ENCODE measurements at places on chromosomes 7 and 10.

GRCh38 chr10:34407324-34407805 lies 407.7 kb downstream of the PARD3 start:
- DNase-seq, result no peak

DNA sequence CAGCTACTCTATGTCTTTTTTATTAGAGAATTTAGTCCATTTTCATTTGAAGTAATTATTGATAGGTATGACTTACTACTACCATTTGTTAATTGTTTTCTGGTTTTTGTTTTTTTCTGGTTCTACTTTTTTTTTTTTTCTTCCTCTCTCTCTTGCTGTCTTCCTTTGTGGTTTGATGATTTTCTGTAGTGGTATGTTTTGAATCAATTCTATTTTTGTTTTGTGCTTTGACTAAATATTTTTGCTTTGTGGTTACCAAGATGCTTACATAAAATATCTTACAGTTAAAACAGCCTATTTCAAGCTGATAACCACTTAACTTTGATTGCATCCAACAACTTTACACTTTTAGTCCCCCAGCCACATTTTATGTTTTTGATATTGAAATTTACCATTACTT lies 3.3 kb upstream of the OR2F2 start:
- no peak for DNase-seq

DNA sequence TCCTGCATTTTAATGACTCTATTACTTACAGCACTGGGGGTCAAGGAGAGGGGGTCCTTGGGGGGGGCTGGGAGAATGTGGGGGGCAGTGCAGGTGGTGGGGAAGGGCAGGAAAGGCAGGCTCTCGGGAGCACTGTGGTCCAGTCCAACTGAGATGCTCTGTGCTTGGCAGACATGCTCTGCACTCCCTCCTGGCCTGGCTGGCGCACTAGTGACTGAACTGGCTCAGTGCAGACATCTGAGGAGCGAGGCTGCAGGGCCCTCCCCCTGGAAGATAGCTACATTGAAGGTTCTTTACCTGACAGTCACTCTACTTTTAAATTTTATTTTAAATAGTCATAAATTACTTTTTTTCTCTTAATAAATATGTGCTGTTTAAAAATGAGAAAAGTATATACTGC lies 105.7 kb downstream of the NEURL1 start:
- no peak for DNase-seq

DNA sequence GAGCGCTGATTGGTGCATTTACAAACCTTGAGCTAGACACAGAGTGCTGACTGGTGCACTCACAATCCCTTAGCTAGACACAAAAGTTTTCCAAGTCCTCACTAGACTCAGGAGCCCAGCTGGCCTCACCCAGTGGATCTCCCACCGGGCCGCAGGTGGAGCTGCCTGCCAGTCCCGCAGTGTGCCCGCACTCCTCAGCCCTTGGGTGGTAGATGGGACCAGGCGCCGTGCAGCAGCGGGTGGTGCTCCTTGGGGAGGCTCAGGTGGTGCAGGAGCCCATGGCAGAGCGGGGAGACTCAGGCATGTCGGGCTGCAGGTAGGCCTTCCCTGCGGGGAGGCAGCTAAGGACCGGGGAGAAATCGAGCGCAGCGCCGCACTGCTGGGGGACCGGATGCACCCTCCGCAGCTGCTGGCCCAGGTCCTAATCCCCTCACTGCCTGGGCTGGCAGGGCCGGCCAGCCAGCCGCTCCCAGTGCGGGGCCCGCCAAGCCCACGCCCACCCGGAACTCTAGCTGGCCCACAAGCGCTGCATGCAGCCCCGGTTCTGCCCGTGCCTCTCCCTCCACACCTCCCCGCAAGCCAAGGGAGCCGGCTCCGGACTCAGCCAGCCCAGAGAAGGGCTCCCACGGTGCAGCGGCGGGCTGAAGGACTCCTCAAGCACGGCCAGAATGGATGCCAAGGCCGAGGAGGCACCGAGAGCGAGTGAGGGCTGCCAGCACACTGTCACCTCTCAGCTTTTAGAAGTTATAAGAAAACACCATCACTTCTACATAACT lies 128.9 kb downstream of the ZNF438 start:
- no peak for DNase-seq
